ENCODE measurements at places on chromosomes 13 and 19.

DNA sequence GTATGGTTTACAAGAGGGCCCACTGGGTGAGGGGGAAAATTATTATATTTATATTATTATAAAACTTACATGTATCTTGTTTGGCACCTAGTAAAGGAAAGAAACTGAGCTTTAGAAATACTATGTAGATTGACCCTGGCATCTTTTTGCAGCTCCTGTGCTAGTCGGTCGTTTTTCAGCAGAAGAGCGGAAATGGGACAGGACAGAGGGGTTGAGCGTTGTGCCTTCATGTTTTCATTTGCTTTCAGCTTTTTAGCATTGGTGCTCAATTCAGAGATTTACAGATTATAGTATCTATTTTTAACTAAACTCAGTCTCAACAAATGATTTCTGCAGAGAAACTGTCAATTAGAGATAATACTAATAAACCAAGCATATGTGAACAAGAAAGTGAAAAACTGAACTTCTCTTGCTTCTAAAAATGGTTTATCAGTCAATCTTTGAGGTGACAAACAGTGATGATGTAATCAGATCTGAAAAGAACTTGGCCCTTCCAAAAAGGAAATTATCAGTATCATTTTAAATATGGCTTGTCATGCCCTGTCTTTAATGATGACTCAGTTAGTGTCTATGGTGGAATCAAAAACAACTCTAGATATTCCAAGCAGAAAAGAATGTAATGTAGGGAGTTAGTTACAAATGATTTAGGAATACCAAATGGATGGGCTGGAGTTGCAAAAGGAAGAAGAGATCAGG, 56.9 kb upstream of the KCTD4 start:
- no peak for DNase-seq

- no peak for DNase-seq
These were observed 85.8 kb upstream of the SPATA13 start for GRCh38 chr13:24074678-24075077.

DNA sequence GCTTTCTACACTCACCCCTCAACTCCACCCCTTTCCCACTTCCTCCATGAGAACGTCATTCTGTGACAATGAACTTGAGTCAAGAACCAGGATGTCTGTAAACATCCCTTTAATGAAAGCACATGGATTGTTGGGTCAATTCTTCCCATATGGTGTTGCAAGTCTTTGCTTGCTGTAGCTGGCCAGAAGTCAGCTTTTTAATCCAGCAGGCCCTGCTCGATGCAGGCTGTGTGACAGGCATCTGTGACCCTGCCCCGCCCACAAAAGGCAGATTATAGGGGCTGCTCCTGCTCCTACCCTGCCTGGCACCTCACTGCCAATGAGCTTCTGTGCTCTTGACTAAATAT, 78.0 kb downstream of the STARD13 start:
- DNase-seq: no peak

- no peak for DNase-seq
These were observed 8.6 kb downstream of the SPHK2 start for GRCh38 chr19:48627865-48628314.

- DNase-seq: no peak
These were observed 82.5 kb downstream of the TSHZ3 start for GRCh38 chr19:31266731-31267130.

DNA sequence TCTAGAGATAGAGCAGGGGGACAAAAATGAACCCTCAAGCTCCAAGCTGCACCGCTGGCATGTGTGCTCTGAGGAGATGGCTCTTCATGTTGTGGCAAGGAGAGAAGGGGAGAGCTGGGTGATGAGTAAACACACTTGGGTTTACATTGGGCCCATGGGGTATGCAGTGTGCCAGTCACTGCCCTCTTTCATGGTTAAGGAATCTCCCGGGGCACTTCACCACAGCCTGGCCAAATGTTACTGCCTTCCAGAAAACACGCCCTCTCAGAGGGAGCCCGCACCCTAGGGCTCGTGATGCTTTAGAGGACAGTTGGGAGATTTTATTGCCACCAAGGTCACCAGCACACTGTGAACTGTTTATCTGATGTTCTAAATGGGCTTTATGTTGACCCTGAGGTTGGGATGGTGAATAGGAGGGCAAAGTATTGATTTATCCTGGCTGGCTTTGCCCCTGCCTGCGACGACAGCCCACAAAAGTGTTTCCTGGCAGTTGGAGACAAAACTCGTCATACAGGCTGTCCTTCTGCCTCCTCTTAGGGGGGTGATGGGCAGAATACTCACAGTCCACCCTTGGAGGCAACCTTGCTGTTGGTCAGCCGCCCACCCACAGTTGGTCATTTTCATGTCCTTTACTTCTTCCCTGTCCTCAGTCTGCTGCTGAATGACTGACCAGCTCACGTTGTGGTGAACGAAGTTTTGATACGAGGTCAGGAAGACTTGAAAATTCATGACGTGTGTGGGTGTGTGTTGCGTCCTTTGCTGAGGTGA, 156.9 kb downstream of the STK24 start:
- DNase-seq: no peak

DNA sequence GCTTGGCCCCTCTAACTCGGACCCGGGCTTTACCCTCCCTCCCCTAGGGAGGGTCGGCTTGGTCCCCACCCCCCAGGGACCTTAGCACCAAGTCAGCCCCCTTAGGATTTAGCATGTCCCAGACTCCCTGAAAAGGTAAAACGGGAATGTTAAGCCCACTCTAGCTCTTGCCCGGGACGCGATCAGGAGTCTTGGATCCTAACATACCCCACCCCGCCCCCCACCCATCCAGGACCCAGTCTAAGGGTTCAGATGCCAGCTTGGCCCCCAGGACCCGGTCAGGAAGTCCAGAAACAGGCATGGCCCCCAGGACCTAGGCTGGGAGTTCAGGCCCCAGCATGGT, 437 bp downstream of the EPOR start:
- no peak for DNase-seq

Data from renal pelvis (tissue), 12 donors.